Activated T-cell treated with anti-CD3 and anti-CD28 coated beads, Interleukin-2, amount 50 U/mL, for 72 hours (primary cell): ENCODE measurements at places on chromosomes 5 and 9. TPM values are rescaled to one million over a fixed set of nuclear protein-coding genes. Genes with fewer than 3 reads are reported as not detected.

DNA sequence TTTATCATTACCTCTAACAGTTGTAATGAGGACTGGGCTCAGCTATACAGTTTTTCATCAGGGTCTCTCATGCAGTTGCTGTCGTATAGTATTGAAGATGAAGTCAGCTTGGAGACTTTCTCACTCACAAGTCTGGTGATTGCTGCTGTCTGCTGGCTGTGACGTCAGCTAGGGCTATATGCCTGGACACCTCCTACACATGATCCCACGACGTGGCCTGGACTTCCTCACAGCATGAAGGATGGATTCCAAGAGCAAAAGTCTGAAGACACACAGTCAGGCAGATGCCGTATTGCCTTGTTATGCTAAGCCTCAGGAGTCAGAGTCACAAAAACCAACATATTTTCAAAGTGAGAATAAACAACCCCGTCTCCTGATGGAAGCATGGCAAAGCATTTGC, 193.3 kb downstream of the LURAP1L start:
- H3K27me3 ChIP-seq, result no peaks in the 10 kb centered on the region
- H3K4me3 ChIP-seq, result no peak overlapping the region
- DNase-seq, result no peak
- no peaks in the 10 kb centered on the region for H3K36me3 ChIP-seq

GRCh38 chr5:170339780-170340167, 42.2 kb upstream of the LCP2 start:
- H3K36me3 ChIP-seq, result no peaks in the 10 kb centered on the region
- no peak overlapping the region for H3K27ac ChIP-seq
- no peak for DNase-seq
- no peaks in the 10 kb centered on the region for H3K27me3 ChIP-seq

DNA sequence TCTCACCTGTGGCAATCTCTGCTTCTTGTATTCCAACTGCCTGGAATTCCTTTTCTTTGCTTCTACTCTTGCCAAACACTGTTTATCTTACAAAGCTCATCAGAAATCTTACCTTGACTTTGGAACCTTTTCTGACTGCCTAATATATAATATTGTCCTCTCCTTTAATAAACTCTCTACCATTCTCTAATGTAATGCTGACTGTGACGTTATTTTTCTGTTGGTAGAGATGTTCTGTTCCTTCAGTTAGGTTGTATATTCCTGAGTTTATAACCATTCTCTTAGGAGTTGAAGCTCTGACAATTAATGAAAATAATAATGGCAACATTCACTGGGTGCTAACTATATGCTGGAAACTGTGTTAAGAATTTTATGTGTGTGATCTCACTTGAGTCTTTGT, 188.8 kb upstream of the ATP10B start:
- no peaks in the 10 kb centered on the region for H3K27me3 ChIP-seq
- DNase-seq, result no peak
- no peaks in the 10 kb centered on the region for H3K36me3 ChIP-seq
- H3K4me3 ChIP-seq, result no peak overlapping the region

GRCh38 chr5:156460471-156460870, 133.5 kb downstream of the SGCD start:
- H3K36me3 ChIP-seq, result no peaks in the 10 kb centered on the region
- no peak overlapping the region for H3K4me3 ChIP-seq
- peaks cover 14% of the 10 kb centered on the region for H3K27me3 ChIP-seq
- no peak for DNase-seq

DNA sequence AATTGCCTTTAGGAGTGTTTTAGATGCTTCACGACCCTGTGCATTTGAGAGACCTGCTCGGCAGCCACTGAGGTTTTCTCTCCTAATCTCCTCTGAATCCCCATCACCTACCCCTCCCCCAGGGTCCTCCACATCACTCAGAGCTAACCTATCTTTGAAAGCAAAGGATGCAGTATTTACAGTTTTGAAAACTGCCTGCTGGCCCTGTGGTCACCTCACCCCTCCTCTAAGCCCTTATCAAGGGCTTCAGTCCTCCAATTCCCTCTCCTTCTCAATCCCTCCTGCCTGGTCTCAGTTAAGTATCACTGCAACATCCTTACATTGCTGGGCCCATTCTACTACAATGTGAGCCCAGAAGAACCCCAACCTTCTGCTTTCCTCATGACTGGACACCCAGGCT, 4.6 kb downstream of the RPP25L start:
- no peak overlapping the region for H3K4me3 ChIP-seq
- H3K27ac ChIP-seq, result no peak overlapping the region
- no peaks in the 10 kb centered on the region for H3K36me3 ChIP-seq
- H3K4me1 ChIP-seq, result peaks cover 12% of the 10 kb centered on the region

- no peak for DNase-seq
- no peaks in the 10 kb centered on the region for H3K36me3 ChIP-seq
- no peaks in the 10 kb centered on the region for H3K4me1 ChIP-seq
Observed at GRCh38 chr5:180391276-180391675, 38.1 kb upstream of the GFPT2 start.

Gene ZNF474
- not detected for total RNA-seq

GRCh38 chr5:154234551-154234950, 44.0 kb downstream of the GALNT10 start:
- peaks cover 51% of the 10 kb centered on the region for H3K4me1 ChIP-seq
- H3K4me3 ChIP-seq, result no peak overlapping the region
- DNase-seq, result no peak
- no peak overlapping the region for H3K27ac ChIP-seq
- H3K36me3 ChIP-seq, result no peaks in the 10 kb centered on the region

Gene ANKRD34B
- total RNA-seq, result not detected

- H3K27me3 ChIP-seq, result no peaks in the 10 kb centered on the region
- no peak overlapping the region for H3K27ac ChIP-seq
- no peak for DNase-seq
- H3K4me1 ChIP-seq, result peaks cover 10% of the 10 kb centered on the region
Observed at GRCh38 chr5:10469253-10470050, 27.8 kb downstream of the ROPN1L start.

DNA sequence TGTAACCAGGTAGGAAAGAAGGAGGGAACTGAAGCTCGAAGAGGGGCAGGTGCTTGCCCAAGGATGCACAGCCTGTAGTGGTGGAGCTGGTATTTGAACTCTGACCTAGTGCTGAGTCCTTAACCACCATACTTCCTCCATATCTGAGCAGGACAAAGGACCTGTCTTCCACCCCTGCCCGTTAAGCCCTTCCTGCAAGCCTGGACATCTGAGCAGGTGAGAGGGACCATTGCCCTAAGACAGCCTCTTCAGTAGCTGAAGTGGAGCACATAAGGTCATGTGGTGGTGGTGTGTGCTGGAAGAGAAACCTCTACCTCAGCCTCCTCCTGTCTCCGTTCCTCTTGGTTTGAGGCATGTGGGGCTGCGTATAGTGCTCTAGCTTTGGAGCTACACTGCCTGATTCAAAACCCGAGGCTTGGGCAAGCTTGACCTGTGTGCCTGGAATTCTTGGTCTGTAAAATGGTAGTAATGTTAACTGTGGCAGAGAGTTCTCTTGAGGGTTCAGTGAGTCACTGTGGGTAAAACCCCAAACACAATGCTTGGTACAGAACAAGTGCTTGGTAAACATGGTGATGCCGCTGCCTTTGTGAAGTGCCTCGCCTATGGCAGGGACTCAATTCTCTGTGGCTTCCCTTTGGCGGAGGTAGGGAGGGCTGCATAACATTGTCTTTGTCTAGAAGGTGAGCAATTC, 7.4 kb downstream of the GALNT10 start:
- no peaks in the 10 kb centered on the region for H3K36me3 ChIP-seq
- H3K27me3 ChIP-seq, result no peaks in the 10 kb centered on the region
- H3K4me1 ChIP-seq, result peaks cover 76% of the 10 kb centered on the region

GRCh38 chr9:131290767-131291370, 1.3 kb downstream of the PLPP7 start:
- no peaks in the 10 kb centered on the region for H3K4me1 ChIP-seq
- H3K27me3 ChIP-seq, result no peaks in the 10 kb centered on the region
